ENCODE measurements at places on chromosomes 11 and 22.

GRCh38 chr11:60835534-60835846 lies 6.4 kb upstream of the CCDC86 start:
- no peak for DNase-seq

DNA sequence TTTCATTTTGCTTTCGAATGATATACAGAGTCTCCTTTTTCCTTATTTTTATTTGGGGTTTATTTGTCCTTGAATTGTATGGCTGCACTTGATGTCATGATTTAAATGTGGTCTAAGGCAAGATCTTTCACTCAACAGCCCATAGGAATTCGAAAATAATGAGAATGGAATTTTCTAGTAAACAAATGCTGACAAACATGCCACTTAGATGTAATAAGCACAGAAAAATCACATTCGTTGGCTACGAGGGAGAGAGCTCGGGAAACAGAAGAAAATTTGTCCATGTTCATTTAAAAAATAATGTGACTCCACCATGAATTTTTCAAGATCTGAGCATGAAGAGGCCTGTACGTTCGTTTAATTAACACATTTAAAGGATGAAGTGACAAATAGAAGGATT lies 73.0 kb downstream of the BLID start:
- no peak for DNase-seq

DNA sequence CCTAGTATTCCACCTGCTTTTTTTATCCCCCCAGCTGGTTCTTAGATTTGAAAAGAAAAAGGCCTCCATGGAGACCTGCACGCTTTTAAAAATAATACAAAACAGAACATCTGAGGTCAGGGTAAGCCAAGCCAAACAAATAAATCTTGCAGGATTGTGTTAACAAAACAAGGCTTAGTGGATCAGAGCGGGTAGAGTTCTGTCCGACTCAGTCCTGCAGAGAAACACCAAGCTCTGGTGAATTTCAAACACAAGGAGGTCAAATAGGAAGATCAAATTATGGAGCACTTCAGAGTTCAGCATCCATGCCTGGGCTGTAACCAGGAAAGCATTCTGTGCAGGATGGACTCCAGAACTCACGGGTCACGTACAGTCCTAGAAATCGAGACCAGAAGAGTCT lies 86.9 kb downstream of the SYN3 start:
- DNase-seq = no peak

DNA sequence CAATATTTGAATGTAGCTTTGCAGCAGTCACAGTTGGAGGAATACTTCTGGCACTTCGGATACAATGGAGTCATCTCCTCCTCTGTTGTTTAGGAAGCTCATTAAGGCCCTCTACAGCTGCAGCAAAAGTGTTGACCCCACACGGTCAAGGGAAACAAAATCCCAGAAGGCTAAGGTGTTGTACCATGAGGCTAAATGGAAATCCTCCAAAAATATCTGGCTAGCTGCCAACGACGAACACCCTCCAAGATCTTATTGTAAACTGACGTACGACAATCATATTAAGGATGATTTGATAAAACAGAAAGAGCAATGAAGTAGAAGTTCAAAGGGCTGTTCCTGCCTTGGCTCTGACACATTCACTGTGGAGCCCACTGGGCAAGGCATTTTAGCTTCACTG lies 4.0 kb downstream of the POGLUT3 start:
- no peak for DNase-seq

DNA sequence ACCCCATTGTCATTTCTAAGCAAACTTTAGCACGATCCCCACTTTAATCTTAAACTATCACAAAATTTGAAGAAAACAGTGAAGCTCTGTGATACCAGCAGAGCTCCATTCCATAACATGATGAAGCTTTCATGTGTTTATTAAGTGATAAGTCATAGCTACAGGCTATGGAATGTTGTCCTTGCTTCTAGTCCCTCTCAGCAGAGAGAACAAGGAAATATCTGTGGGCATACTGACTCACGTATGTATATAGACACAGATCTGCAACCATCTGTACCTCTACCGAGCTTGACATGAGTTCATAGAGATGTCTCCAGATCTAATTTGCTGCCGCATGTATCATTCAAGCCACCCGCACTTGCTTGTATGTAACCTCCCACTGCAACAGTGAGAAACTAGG lies 588.9 kb downstream of the ETS1 start:
- peak; percentile 70 for DNase-seq

DNA sequence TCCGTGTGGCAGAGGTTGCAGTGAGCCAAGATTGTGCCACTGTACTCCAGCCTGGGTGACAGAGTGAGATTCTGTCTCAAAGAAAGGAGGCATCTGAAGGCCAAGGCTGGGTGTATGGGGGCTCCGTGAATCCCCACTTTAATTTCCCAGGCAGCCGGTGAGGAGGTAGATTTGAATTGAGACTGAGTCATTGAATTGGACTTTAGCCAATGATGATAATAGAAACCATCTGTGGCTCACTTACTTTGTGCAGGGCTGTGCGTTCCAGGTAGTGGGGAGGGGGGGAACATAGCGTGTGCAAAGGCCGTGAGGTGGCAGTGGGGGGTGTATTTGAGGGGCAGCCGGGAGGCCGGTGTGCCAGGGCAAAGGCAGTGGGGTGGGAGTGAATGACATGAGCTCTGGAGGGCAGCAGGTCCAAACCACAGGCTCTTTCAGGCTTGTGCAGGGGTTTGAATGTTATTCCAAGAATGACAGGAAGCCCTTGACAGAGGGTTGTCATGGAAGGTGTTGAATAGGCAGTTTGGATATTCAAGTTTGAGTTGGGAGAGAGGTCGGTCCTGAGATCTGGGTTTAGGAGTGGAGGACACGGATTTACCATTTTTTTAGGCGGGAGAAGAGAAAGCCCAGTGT lies 6.1 kb downstream of the ARHGAP8 start:
- DNase-seq = peak; percentile 54

Measured in fibroblast of skin of back (primary cell).